RPMI8226 (cell line): ENCODE measurements at places on chromosomes 4 and X.

DNA sequence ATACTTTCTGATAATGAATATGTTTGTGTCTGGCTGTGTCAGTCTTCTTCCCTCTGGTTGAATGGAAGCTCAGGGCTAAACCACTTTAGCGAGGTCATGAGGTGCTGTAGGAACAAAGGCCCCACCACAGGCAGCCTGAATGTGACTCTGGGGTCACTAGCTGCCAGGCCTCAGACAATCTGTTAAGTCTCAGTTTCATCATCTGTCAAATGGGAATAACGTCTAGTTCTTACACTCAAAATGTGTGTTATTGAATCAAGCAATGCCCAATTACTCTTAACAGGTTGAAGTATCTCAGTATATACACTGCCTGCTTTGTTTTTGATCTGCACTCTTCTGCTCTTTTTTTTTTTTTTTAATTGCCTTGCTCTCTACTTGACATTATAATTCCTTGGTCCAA is 148.6 kb downstream of the STK32B start:
- no peak for DNase-seq

DNA sequence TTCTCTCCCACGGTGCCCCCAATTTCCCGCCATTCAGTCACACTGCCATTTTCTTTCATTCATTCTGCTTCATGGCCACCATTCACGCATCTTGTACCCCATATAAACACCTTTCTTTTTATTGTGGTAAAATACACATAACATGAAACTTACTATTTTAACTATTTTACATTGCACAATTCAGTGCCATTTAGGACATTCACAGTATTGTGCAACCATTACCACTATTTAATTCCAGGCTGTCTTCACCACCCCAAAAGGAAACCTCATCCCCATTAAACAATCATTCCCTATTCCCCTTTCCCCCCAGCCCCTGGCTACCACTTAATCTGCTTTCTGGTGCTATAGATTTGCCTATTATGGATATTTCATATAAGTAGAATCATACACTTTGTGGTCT is 15.9 kb downstream of the SPACA5 start:
- DNase-seq = no peak

DNA sequence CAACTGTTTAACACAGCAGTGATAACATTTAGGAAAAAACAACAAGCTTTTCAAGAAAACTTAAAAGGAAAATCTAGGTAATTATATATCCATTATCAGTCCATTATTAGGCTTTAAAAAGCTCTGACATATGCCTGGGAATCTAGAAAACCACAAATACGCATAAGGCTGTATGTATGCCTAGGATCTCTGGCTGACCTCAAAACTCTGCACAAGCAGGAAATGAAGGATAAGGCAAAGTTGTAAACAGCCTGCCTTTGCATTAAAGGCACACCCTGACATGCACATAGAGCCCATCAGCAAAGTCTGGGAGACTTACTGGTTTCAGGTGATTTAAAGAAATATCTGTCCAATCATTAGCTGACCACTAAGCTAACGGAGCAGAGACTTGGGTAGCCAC is 14.0 kb downstream of the TIMP1 start:
- no peak for DNase-seq

DNA sequence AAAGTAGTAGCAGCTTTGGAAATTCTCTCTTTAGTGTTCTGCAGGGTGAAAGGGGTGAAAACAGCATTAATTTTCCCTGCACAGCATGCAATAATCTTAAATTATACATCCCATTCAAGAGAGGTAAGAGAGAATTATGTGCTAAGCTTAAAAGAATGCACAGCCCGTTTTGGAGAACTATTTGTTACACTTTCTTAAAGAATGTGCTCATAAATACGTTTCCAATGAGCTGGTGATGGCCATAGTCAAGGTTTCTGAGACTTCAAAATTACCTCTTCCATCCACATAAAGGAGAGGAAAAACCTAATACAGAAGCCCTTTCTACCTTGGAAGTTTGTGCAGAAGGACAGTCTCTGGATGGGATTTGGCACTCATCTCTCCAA is 766.7 kb upstream of the TENM3 start:
- DNase-seq = no peak

DNA sequence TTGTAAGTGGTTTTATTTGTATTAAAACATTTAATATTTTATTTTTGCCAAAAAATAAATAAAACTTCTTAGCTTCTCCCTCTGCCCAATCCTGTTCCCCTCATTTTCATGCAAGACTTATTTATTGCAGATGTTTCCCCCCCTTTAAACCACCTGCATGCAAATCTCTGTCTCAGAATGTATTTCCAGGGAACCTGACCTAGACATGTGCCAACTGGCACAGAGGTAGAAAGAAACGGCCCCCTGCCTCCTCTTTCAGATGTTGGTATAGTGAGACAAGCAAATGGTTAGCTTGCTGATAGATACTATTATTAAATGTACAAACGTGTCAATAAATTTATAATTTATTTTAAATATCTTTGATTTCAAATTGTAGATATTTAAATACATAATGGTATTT is 47.1 kb downstream of the KLF3 start:
- DNase-seq = no peak

DNA sequence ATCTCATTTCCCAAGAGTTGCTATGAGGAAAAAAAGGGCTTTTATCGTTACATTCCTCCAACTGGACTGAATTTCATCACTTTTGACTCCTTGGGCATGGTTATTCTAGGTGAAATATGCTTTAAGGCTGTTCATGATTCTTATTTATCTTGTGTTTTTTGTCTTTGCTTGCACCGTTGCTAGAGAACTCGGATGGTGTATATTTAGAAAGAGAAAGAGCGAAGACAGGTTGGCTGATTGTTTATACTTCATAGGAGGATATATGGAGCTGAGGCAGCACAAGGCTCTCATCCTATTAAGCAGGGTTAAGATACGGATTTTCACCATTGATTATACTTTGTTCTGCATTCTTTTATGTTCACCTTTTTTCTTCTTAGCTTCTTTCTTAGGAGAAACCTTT is 94.9 kb upstream of the GEMIN8 start:
- no peak for DNase-seq

GRCh38 chr4:186204103-186204559 is 12.8 kb downstream of the CYP4V2 start:
- no peak for DNase-seq

- DNase-seq = no peak
These were observed 8.8 kb upstream of the GEMIN8 start for GRCh38 chrX:14038375-14039085.

GRCh38 chrX:20240201-20240600 is 26.5 kb downstream of the RPS6KA3 start:
- no peak for DNase-seq

DNA sequence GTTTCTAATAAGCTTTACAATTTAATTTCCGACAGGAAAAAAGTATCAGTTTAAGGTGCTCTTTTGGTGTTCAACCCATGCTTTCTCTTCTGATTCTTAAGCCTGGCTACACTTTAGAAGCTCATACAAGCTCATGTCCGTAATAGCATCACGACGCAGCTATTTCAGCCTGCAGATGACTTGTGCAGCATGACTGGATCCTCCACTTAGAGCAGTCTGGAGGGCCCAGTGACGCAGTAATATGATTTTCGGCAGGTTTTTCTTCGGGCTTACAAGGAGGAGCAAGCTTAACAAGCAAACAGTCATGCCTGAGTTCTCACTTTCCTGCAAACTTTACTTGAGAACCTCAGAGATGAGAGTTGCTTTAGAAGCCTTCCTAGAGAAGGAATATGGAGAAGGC is 85.3 kb upstream of the MAML3 start:
- DNase-seq = no peak

DNA sequence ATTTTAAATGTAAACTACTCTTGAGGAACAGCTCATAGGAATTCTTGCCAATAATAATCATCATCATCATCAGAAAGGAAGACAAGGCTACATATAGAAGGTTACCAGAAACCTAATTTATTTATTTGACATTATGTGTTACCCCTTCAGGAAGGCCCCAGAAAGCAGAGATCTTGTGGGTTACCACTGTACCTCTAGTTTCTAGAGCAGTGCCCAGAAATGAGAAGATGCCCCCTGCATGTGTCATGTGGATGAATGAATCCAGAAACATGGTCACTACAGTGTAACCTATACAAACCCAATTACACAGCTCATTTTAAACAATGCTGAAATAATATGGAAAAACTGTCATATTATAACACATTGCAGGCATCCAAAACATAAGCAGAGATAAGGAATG is 70.4 kb downstream of the ARAP2 start:
- no peak for DNase-seq

- no peak for DNase-seq
These were observed 32.7 kb downstream of the TMA16 start for GRCh38 chr4:163527172-163527571.

DNA sequence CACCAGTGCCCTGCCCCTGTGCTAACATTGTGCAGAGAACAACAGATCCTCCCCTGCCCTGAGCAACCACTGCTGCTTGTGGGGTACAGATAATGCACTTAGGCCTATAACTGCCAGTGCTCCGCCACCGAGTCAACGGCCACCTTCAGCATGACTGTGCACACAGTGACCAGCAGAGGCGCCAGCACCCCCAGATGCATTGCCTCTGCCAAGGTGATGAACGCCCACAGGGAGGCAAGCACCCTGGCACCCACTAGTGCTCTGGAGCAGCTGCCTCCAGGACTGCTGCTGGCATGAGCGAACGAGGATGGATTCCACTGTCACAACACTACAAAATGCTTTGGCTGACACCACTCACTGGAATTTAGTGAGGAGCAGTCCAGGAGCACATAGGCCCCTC is 38.2 kb downstream of the SPIN2B start:
- DNase-seq = no peak

DNA sequence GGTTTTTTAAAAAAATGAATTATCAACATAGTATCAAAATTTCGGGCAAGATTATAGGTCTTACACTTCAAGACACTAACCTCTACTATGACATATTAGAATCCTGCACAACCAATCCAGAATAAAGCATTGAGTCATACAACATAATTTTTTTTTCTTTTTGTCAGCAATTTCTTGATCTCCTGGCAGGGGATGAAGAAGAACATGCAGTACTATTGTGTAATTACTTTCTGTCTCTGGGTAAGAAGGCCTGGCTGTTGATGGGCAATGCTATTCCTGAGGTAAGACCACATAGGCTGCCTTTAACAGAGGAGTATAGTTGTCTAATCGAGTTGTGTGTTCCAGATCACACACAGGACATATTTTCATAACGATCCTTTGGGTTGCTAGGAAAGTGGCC is 67.5 kb downstream of the FBXL5 start:
- no peak for DNase-seq

- no peak for DNase-seq
These were observed 98.6 kb downstream of the LARP7 start for GRCh38 chr4:112735474-112735951.

DNA sequence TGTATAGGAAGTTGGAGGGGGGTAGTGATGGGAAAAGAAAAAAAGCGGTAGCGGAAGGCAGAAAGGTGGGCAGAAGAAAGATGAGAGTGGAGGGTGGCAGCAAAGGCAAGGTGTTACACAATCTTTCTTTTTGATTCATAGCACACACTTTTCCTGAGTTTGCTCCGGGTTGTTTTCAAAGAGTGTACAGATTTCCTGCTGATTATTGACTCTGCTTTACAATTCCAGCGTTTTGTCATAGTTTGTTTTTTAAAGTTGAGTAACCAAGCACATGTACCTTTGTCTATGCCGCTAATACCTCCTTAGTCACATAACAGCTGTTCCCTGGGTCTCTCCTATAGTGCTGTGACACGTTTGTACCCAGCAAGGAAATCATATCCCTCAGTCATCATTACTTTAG is 50.3 kb downstream of the AGA start:
- no peak for DNase-seq

- no peak for DNase-seq
These were observed 39.3 kb downstream of the CPE start for GRCh38 chr4:165418073-165418472.
